Stimulated activated CD8-positive, alpha-beta memory T cell treated with anti-CD3 and anti-CD28 coated beads, Interleukin-4, amount 100 ng/mL, for 1 hour (primary cell): ENCODE measurements at places on chromosomes 3 and 15.

DNA sequence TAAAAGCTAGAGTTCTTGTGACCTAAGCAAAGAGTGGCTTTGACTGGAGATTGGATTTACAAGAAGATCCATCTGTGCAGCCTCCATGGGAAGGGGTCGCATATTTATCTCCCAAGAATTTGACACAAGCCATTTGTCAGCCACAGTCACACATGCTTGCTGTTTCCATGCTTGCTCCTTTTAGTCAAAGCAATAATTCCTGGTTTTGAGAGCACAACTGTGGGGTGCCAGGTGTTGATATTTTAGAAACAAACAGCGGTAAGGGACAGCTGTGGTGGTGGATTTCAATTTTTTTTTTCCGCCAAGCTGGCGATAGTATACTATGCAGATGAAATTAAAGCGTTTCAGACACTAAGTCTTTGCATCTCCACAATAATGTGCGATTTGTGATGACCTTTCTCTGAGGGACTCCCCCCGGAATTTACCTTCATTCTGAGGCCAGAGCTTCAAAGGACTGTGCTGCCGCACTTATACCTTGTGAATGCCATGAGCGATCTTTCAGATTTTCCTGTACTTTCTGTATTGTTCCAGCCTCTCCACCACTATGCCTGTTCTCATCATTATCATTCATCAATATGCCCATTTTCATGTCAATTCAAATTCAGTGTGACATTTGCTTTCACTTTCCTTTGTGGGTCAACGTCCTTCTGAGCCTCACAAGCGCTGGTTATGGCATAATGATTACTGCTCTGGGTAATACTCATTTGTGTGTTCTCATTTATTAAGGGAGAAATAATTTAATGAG lies 108.2 kb upstream of the KBTBD8 start:
- DNase-seq: no peak

GRCh38 chr15:67146234-67146633 lies 80.8 kb downstream of the SMAD3 start:
- DNase-seq: no peak

DNA sequence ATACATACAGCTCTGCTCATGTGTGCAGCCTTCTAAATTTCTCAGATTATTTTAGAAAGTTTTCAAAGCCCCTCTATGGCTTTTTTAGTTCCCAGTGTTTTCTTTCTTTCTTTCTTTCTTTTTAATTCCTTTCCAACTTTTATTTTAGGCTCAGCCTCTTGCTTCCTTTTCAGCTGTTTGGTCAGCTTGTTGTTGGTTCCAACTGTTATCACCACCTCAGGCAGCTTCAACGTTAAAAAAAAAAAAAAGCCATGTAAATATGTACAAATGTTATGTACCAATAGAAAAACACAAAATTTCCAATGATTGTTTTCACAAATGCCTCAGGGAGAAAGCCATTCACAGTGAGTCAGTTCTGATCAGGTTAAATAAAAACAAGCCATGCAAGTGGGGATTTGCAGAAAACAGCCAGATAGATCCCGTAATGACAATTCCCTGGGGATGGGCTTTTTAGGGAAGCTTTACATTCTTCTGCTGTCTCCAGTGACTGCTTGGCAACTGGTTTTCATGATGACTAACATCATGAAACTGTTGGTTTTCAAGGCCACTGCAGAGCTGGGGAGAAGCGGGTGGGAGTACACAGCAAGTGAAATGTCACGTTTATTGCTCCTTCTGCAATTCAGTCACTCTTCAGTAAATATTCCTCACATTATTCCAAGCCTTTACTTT lies 908.4 kb downstream of the EPHA3 start:
- DNase-seq: no peak

GRCh38 chr15:40906991-40907802 lies 12.9 kb downstream of the VPS18 start:
- no peak for DNase-seq

- no peak for DNase-seq
Measured at GRCh38 chr15:22880981-22881738, 42.7 kb downstream of the NIPA2 start.

GRCh38 chr3:38992117-38992760 lies 59.5 kb downstream of the SCN11A start:
- DNase-seq: no peak

GRCh38 chr3:73401059-73401458 lies 223.7 kb downstream of the PDZRN3 start:
- no peak for DNase-seq

GRCh38 chr3:115861166-115861733 lies 237.9 kb downstream of the GAP43 start:
- DNase-seq: no peak

GRCh38 chr3:174986685-174987084 lies 127.6 kb downstream of the NAALADL2 start:
- DNase-seq: no peak

GRCh38 chr3:64766440-64766839 lies 78.6 kb upstream of the ADAMTS9 start:
- no peak for DNase-seq

DNA sequence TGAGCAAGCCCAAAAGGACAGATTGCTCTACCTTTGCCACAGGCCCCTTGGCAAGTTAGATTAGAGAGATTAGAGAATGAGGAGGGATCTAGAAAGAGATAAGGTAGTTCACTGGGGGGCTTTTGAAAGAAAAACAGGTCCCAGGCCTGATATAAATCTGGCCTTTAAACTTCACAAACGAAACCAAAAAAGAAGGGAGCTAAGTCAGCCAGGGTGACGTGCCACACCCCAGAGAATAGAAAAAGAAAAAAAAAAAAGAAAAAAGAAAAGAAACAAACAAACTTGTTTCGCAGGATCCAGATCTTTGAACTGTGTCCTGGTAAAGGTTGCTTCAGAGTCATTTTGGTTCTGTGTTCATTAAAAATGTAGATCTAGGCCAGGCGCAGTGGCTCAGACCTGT lies 3.6 kb downstream of the KAT2B start:
- no peak for DNase-seq

DNA sequence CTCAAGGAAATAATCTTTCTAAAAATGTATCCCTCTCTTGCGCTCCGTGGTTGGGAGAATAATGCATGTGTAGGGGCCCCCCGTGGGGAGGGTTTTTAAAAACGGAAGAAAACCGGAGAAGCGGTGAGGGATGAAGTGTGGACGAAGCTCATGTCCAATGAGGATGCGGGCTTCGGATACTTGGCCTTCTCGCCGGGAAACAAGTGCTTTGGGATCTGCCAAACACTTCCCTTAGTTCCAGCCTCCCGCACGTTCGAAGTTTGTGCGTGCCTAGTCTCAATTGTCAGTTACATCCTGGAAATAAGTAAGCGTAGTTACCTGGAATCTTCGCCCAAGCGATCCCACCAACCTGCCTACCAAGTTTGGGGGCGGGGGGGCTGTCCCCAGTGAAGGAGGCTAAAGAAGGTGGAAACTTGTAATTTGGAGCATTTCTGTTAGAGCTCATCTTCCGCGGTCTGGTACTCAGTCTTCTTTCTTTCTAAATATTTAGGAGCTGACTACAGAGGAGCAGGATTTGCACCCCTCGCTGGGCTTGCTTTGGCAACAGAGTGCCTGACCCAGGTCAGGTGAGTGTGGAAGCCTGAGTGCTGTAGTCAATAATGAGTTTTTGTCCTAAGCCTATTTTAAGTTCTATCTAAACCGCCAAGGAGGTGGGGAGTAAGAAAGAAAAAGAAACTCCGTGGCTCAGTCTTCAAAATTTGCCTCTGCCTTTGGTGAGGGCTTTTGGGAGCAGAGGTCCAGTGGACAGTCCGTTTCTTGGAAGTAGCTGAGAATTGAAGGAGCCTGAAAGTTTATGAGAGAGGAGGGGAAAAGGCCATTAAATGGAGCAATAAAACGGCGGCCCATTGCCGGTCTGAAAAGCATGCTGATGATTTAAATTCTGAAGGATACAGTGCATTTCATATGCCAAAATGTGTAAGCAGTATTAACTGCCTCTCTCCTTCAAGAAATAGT lies 1.1 kb downstream of the ITPR1 start:
- no peak for DNase-seq

DNA sequence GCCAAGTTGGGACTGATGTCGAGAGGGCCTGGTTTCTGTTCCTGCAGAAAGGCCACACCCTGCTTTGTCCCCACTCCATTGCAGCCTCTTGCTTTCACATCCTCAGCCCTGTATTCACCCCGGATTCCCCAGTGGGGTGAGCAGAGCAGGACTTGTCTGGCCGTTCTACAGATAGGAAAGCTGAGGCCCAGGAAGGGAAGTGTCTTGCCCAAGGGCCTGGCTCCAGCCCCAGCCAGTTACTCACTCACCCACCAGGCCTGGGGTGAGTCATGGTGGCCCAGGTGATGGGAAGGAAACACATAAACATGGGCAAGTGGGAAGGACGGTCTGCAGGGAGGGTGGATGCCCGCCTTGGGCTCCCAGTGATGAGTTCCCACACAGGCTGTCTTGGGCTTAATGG lies 6.1 kb upstream of the DUSP7 start:
- no peak for DNase-seq

- no peak for DNase-seq
Measured at GRCh38 chr3:73433079-73433478, 191.7 kb downstream of the PDZRN3 start.

DNA sequence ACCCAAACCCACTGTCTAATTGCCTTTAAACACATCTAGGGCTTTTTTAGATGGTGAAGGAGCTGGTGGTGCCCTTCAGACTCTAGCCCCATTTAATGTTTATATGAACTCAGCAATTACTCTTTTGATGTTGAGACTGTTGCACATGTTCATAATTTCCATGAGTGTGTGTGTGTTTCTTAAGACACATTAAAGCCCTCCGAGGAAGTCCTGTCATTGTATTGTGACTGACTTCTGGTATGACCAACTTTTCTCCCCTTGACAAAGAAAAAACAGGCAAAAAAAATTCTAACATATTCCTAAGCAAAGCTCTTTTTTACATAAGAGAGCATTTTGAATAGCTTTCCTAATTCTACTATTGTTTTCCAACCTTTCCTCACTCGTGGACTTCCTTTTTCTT lies 91.6 kb downstream of the FLNB start:
- DNase-seq: no peak

GRCh38 chr3:110352841-110353604 lies 718.6 kb upstream of the NECTIN3 start:
- no peak for DNase-seq

GRCh38 chr15:86155551-86155950 lies 75.9 kb downstream of the AGBL1 start:
- no peak for DNase-seq
